Epithelial cell of esophagus (primary cell): ENCODE measurements at places on chromosomes 6 and 20.

- DNase-seq: no peak
Measured at GRCh38 chr20:32975698-32976674, 28.2 kb downstream of the SUN5 start.

DNA sequence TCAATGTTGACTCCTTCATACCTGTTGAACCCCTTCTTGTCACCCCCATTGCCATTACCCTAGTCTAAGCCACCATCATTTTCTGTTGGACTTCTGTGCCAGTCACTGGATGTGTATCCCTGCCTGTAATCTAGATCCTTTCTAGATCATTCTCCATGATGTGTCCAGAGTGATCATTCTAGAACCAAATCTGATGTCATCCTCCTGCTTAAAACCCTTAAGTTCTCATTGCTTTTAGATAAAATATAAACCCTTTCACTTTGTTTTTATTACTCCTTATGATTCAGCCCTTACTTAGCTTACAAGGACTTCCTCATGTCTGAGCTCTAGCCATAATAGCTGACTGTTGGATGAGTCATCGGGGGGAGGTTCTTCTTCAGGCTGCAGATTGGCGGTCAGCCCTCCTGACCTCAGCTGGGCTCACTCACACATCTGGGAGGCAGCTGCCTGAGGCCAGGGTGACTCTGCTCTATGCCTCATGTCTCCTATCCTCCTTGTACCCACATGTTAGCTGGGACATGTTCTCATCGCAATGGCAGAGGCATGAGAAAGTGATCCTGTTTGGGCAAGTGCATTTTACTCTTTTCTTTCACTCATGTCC is 287.6 kb downstream of the ESR1 start:
- peak; percentile 100 for DNase-seq

DNA sequence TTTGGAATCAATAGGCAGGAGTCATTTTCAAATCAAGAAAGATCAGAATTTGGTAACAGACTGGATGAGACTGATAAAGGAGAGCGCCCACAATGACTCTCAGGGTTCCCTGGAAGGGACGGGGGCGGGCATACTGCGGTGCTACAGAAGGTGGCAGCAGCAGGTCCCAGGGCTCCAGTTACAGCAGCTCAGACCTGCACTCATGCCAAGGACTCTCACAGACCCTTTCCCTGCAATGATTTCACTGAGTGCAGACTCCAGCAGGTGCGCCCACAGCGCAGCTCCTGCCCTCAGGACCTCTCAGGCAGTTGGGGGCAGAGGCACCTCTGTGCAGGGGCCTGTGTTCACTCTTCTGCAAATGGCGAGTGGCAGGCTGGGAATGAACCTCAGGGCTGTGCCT is 359.8 kb downstream of the ZFAND3 start:
- no peak for DNase-seq

DNA sequence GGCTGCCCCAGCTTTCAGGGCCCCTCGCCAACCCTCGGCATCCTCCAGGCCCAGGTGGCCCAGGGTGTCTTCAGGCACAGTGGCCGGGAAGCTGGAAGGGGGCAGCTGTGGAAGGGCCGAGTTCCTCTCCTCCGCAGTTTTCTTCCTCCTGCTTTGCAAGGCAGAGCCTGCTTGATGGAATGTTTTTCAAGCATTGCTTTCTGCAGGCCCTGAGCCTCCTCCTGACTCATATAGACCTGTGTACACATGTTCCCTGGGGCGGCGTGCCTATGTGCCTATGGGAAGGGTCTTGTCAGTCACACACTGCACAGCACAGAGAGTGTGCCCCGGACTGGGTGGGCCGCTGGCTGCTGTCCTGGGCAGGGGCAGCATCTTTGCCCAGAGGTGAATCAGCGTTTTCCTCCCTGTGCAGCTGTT is 107.5 kb downstream of the ERMARD start:
- DNase-seq: peak; percentile 73

GRCh38 chr6:145756170-145756662 is 20.9 kb upstream of the EPM2A start:
- peak; percentile 95 for DNase-seq

DNA sequence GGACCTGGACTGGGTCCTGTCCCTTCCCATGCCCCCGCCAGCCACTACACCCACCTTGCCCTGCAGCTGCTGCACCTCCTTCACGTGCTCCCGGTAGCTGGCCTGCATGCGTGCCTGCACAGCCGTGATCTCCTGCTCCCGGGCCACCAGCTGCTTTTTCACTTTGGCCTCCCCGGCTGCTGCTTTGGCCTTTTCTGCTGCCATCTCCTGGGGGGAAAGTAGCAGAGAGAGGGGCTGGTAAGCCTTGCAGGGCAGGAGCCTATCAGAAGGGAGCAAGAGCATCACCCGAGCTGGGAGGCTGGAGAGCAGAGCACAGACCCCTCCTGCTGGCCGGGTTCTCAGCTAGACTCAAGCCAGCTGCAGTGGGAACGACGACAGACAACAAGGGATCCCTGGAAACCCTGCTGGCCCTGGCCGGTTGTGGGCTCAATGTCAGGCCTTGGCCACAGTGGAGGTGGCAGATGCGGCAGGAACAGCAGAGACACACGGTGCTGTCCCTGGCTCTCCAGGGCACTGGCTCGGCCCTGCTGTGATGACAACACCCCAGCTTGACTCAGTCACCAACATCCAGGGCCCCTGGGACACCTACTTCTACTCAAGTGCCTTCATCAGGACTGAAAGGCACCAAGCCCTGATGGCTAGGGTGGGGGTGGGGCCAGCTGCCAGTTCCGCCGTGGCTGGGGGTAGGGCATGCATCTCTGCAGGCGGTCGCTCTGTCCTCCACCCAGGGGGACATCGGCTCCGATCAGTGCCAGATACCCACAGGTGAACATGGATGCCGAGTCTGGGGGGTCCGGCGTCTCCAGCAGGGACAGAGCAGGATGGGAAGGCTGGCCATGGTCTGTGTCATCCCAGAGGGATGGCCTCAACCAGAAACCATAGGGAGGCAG is 45.3 kb downstream of the RRBP1 start:
- no peak for DNase-seq

DNA sequence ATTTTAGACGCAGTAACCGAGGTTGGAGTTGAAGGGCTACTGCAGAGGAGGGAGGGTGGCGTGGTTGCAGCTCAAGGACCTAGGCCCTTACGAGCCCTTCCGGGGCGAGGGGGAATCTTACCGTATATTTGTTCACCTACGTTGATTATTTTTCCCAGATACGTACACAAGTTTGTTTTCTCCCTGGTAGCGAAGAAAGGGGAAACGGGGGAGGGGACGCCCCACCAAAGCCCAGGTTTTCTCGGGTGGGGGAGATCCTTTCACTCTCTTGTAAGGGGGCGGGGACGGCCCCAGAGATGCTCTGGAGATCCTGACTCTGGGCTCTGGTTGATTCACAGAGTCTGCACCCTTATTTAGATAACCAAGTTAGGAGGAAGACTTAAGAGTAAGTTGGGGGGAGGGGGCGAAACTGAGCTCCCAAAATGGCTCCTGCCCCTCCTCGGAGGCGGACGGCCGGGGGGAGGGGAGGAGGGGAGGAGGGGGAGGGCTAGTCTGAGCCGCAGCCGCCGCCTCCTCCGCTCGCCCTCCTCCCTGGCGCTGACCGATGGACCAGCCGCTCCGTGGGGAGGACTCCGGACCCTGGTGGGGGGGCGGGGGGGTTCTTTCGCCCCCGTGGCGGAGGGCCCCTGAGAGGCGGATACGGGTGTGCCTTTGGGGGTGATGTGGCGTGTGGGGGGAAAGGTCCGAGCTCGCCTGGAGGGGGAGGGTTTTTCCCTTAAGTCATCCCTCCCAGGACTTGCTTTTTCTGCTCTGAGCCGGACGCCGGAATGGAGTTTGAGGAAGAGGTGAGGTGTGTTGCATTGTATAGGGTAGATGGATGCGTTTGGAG is 2.2 kb downstream of the BRD2 start:
- DNase-seq: peak; percentile 88

DNA sequence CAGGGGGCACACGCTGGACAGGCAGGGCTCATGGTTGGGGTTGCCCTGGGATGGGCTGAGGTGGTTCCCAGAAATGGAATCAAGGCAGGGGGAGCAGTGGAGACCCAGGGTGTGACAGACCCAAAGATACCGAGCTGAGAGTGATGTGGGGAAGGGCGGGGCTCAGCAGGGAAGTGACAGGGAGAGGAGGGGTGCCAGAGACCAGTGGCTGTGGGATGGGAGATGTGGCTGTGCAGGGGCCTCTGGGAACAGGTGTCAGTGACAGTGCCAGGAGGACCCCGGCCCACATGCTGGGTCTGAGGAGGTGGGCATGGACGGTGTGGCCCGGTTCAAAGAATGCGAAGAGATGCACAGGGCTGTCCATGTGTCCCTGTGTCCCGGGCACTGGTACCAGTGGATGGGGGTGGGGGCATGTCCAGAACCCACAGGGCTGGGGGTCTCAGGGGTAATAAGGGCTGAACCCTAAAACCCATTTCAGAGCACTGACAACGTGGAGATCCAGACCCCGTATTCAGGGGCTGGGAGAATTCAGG is 1.0 kb downstream of the CABLES2 start:
- DNase-seq: no peak

- peak; percentile 33 for DNase-seq
Measured at GRCh38 chr6:151773382-151773781, 34.1 kb upstream of the ESR1 start.

- peak; percentile 24 for DNase-seq
Measured at GRCh38 chr6:706146-706545, 13.2 kb upstream of the EXOC2 start.

GRCh38 chr6:123529843-123530242 is 106.9 kb downstream of the TRDN start:
- peak; percentile 50 for DNase-seq

DNA sequence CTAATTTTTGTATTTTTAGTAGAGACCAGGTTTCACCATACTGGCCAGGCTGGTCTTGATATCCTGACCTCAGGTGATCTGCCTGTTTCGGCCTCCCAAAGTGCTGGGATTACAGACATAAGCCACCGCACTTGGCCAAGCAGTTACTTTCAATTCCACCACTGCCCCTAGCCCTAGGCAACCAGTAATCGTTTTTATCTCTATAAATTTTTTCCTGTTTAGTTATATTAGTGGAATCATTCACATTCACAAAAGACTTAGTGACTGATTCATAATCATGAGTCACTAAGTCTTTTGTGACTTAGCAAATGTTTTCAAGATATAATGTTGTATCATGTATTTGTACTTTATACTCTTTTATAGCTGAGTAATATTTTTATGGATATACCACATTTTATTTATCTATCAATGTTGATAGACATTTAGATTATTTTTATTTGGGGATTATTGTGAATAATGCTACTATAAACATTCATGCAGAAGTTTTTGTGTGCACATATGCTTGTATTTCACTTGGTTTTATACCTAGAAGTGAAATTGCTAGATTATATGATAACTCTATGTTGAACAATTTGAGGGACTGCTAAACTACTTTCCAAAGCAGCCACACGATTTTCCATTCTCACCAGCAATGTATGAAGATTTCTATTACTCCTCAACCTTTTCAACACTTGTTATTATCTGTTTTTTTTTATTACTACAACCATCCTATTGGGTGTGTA is 421.4 kb upstream of the ID4 start:
- peak; percentile 84 for DNase-seq

DNA sequence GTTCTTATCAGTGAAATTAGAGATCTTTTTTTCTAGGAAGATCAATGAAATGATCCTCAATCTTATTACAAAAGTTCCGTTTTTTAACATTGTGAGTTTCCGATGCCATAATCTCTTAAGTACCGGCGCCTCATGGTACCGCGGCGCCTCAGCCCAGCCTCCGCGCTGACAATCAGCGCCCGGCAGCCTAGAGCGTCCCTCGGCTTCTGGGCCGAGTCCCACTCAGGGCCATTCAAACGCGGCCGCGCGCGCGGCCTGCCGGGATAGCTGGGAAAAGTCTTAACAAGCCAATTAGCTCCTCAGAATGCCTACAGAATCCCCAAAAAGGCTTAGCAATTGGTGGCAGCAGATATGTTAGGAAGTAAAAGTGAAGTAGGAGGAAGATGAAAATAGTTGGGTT is 204.8 kb downstream of the ADGB start:
- no peak for DNase-seq

DNA sequence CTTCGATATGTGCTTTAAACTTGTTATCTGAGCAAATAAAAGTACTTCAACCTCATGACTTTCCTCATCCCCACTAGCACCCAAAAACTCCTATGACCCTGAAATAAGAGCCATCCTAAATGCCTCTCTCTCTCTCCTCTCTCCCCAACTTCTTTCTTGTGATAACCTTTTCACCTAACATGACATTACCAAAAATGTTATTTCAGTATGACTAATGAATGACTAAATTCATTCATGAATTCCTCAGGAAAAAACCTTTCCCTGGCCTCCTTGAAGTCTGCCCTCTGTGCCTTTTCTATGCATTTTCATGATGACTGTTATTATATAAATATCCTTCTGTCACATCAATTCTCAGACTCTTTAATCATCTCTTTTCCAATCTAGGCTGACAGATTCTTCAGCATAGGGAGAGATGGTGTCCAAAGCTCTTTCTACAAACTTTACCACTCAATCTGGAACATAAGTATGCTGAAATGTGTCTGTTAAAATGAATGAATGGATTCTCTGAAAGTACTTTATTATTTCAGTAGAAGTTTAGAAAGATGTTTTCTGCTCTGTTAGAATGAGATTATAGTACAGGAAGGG is 114.3 kb upstream of the GGTLC1 start:
- DNase-seq: peak; percentile 46

GRCh38 chr6:137734005-137734874 is 132.8 kb upstream of the TNFAIP3 start:
- DNase-seq: no peak

DNA sequence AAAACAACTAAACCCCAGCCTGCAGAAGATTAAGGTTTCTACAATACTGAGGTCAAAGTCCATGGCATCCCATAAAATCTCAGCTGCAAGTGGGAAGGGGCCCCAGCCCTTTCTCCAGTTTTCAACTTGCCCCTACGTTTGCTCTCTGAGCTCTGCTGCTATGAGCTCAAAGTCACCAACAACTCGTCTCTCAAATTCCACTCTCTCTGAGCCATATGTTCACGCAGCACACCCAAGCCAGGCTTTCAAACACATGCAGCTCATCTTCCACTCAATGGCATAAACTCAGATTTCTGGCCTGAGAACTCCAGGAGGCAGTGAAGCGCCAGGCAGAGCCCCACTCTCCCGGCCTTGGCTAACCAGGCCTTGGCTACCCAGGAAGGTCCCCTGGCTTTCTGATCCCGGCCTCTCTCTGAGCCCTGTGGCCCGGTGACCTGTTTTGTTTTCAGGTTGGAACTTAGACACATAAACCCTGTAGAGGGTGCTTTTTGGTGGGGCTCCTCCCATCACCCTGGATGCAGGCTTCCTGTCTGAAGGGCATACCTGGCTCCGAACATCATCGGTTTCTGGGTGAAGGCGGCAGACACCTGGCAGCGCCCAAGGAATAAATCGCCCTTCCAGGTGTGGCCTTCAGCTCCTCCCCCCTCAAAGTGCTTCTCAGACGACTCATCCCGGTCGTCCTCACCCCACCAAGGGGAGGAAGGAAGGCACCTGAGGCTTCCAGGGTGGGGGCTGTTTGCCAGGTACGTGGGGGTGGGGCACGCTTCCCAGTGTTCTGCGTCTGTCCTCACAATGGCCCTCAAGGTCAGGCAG is 12.4 kb downstream of the SLC22A23 start:
- DNase-seq: peak; percentile 24
